ENCODE measurements at places on chromosomes 16 and 17.

GRCh38 chr16:78415013-78415412 lies 315.6 kb downstream of the WWOX start:
- DNase-seq: no peak

- no peak for DNase-seq
Observed at GRCh38 chr16:85662482-85662812, 26.3 kb downstream of the GINS2 start.

GRCh38 chr16:84660973-84661372 lies 12.7 kb downstream of the KLHL36 start:
- DNase-seq: no peak

DNA sequence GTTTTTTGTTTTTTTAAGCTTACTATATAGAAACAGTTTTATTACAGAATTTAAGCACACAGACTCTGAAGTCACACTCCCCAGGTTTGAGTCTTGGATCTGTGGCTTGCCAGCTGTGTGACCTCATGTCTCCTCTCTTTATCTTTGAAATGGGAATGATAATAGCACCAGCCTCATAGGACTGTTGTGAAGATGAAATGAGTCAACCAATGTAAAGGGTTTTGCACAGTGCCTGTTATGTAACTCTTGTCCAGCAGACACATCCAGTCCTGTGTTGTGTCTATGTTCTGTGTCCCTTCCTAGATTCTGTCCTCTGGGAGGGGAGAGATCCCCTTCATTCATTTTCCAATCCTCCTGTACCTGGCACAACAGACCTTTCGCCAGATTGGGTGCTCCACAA lies 3.1 kb upstream of the CPD start:
- no peak for DNase-seq

DNA sequence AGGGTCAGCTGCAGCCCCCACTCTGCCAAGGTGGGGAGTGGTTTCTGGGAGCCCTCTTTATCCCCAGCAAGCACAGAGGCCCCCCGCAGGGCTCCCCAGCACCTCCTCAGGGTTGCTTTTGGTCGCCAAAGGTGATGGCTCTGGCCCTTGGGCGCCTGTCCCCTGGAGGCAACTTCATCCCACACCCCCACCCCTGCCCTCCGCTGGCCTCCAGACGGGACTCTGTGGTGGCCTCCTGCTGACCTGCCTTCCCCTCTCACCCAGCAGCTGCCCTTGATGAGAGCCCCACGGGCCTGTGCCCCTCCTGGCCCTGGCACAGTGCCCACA lies 7.8 kb upstream of the RHOT2 start:
- no peak for DNase-seq
